ENCODE measurements at places on chromosomes 1 and 21. TPM values are rescaled to one million over a fixed set of nuclear protein-coding genes. Genes with fewer than 3 reads are reported as not detected.

The BMP8B gene
- 0.43 TPM for total RNA-seq

DNA sequence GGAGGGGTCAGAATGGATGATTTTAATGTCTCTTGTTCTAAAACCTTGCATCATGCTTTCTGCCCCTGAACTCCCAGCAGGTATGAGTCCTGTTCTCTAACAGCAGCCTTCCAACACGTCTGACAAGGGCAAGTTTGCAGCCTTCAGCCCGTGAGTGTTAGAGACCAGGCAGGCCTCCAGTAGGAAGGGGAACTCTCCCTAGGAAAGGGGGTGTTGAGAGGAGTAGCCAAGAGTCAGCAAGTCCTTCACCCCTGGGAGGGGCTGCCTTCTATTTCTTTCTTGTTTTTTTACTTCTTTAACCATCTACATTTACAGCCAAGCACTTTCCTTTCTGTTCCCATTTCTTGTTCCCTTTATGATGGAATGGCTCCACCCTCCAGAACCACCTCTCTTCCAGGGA lies 14.2 kb downstream of the BATF3 start:
- no peak overlapping the region for H3K4me3 ChIP-seq
- no peak overlapping the region for H3K27ac ChIP-seq
- no peaks in the 10 kb centered on the region for H3K27me3 ChIP-seq
- DNase-seq = no peak
- H3K36me3 ChIP-seq = peaks cover 14% of the 10 kb centered on the region

- DNase-seq = no peak
- H3K36me3 ChIP-seq = peaks cover 72% of the 10 kb centered on the region
- no peaks in the 10 kb centered on the region for H3K27me3 ChIP-seq
- H3K4me1 ChIP-seq = peaks cover 24% of the 10 kb centered on the region
Observed at GRCh38 chr1:111182052-111182451, 18.4 kb downstream of the DENND2D start.

- no peaks in the 10 kb centered on the region for H3K4me1 ChIP-seq
- H3K27ac ChIP-seq = no peak overlapping the region
- peaks cover 25% of the 10 kb centered on the region for H3K27me3 ChIP-seq
Observed at GRCh38 chr1:32485554-32486255, 20.8 kb downstream of the ZBTB8B start.

- peaks cover 81% of the 10 kb centered on the region for H3K4me1 ChIP-seq
- H3K27ac ChIP-seq = peak overlapping the region; percentile 94
- peak overlapping the region; percentile 90 for H3K4me3 ChIP-seq
- no peaks in the 10 kb centered on the region for H3K27me3 ChIP-seq
Observed at GRCh38 chr1:154749078-154749760, 120.9 kb downstream of the KCNN3 start.

DNA sequence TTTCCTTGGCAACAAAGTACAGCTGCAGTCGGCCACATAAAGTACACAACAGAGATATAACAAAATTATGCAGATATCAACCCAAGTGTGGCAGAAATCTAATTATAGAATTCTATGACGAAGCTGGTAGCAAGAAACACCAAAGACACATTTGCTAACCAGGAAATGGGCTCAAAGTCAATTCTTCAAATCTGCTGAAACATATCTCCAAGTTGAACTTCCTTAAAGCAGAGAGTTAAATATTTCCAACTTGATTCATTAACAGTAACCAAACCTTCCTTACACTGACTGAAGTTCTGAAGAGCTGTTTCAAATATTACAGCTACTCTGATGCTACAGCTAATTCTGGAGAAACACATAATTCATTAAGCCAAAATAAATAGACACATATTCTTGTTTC lies 67.6 kb upstream of the SDC3 start:
- H3K27ac ChIP-seq = peak overlapping the region; percentile 54
- peaks cover 58% of the 10 kb centered on the region for H3K36me3 ChIP-seq
